NCI-H1048 (cell line): ENCODE measurements at places on chromosomes 4 and X.

DNA sequence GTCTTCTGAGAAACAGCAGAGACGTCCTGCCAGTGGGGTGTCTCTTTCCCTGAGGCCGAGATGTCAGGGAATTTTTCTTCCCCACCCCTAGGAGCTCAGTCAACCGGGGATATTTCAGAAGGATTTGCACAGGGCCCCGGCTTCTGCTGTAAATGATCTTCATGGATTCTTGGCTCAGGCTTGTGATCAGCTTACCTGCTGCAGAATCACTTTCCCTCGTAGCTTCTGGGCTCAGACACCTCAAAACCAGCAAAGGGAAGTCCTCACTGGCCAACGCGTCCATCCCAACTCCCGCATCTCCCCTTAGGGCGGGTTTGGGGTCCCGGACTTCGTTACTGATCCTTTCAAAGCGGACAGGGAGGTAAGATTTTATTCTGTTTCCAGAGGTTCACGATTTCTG is 212.7 kb downstream of the SHOX start:
- no peak for DNase-seq

DNA sequence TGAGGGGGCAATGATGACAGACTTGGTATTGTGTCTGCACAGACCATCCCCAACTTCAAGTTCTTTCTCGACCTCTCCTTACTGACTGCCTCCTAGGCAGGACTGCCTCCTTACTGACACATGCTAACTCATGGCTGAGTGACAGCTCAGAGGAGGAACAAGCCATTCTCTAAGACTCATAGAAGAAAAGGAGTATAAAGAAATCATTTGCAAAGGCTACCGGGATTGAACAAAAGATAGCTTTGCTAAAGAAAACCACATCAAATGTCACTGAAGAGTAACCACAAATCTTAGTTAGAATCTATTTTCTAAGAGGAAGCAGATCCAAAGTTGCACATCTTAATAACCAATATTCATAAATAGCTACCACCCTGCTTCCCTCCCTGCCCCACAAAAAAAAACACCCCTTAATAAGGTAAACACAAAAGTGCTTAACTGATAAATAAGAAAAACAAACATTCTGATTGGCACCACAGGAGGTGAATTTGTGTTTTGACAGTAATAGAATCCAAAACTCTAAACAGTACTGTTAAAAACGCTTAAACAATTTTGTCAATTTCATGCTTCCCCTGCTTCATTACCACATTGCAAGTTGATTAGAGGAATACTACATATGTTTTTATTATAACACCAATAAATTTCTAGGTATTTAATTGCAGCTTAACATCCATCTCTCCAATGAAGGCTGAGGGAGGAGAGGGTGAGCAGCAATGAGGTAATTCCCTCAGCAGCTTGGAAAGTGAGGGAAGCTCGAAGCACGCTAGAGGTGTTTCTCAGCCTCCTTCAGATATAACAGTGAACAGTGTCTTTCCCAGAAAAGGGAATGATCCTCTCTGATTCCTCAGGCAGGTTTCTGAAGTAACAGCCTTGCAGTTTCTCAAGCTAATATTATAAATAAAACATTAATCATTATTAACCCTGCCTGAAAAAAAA is 160.0 kb downstream of the HNRNPD start:
- no peak for DNase-seq

DNA sequence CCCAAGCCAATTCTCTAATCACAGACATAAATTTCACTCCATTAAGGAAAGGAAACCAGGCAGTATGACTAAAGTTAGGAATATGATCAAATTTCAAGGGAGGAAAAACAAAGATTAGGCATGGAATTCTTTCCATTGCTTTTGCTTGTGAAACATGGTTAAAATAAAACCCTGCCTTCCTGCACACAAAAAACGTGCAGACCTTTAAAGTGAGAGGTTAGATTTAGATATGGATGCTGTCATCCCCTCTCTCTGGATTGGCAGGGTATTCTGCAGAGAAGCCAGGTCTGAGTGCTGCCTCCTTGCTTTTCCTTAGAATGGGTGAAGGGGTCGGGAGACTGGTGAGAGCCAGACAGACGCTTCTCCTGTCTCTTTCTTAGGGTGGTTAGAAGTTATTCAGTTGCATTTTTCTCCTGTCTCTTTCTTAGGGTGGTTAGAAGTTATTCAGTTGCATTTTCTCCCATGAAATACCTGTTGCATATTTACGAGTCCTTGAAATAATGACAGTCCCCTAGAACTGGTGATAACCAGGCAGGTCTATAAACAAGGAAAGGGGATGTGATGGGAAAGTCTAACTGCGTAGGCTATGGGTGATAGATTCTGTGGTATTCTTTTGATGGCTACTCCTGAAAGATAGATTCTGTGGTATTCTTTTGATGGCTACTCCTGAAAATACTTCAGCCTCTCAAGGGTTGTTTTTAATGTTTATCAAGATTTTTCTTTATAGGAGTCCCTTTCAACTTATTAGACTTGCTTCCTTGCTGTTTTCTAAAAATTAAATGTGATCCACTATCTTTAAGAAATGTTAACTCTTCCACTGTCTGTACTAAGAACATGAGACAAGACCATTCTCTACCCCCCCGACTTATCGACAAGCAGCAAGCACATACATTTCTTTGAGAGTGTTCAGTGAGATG is 163.6 kb downstream of the SPRY1 start:
- DNase-seq, result no peak

GRCh38 chr4:123826896-123827295 is 430.3 kb downstream of the SPRY1 start:
- no peak for DNase-seq

DNA sequence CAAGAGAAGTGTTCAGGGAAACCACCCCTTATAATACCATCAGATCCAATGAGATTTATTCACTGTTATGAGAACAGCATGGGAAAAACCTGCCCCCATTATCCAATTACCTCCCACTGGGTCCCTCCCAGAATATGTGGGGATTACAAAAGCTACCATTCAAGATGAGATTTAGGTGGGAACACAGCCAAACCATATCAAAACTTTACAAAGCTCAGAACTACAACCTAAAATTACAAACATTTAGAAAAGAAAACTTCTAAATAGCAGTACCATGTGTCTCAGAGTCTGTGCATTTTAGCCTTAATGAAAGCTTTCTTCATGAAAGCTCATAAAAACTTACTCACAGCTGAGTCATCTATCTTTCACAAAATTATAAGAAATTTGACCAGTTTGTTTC is 1442.8 kb upstream of the PCDH7 start:
- no peak for DNase-seq

- DNase-seq, result no peak
Measured at GRCh38 chrX:45352611-45353010, 151.9 kb upstream of the DIPK2B start.

DNA sequence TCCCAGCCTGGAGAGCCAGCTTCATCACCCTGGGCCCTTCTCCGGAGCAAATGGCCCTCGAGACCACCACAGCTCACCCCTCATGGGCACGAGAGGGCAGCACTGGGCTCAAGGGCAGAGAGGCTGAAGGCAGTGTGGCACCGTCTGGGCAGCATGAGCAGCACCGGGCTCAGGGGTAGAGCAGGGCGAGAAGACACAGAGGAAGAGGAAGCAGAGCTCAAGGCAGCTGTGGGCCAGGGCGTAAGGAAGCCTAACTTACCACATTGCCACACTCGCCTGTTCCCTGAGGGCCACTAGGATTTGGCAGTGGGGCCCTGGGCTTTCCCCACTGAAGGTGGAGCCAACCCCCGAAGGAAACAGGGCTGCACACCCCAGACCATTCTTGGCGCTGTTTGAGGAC is 15.5 kb downstream of the ZNF185 start:
- no peak for DNase-seq

GRCh38 chr4:183333983-183334382 is 11.8 kb upstream of the CLDN24 start:
- no peak for DNase-seq

GRCh38 chr4:145308598-145308997 is 128.2 kb upstream of the OTUD4 start:
- DNase-seq, result no peak

- DNase-seq, result no peak
Measured at GRCh38 chr4:47719576-47719975, 118.3 kb downstream of the CORIN start.

DNA sequence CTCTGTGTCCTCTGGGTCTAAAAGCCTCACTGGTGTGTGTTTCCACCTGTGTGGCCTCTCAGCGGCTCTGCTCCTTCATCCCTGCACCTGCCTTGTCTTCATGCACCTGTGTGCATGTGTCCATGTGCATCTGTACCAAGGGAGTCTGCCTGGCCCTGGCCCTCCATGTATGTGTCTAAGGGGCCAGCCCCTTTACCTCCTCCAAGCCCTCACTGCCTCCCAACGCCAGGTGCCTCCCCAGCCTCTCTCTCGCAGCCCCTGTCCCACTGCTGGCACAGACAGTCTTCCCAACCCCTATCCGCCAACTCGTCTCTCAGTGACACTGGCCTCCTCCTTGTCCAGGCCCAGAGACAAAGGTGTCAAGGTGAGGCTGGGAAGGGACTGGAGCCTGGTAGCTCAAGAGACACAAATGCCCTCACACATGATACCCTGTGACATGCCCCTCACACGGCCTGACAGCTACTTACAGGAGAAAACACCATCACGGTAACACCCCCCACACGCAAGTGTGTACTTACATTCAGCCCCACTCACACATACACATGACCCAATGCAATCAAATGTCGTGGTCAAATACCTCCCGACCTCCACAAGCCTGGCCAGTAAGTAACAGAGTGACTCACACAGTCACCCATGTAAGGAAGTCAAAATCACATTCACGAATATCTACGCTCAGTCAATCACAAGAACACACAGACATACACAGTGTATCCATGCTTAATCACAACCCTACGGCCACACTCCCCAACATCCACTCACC is 11.4 kb downstream of the L1CAM start:
- DNase-seq, result no peak

- DNase-seq, result no peak
Measured at GRCh38 chr4:109574443-109574850, 14.4 kb downstream of the MCUB start.

GRCh38 chr4:3467601-3468031 is 4.5 kb downstream of the DOK7 start:
- no peak for DNase-seq

GRCh38 chr4:140291259-140291658 is 82.2 kb upstream of the SCOC start:
- DNase-seq, result no peak

GRCh38 chr4:83075311-83076095 is 39.0 kb downstream of the PLAC8 start:
- DNase-seq, result no peak

GRCh38 chrX:136220540-136220939 is 30.7 kb downstream of the MAP7D3 start:
- DNase-seq, result no peak

DNA sequence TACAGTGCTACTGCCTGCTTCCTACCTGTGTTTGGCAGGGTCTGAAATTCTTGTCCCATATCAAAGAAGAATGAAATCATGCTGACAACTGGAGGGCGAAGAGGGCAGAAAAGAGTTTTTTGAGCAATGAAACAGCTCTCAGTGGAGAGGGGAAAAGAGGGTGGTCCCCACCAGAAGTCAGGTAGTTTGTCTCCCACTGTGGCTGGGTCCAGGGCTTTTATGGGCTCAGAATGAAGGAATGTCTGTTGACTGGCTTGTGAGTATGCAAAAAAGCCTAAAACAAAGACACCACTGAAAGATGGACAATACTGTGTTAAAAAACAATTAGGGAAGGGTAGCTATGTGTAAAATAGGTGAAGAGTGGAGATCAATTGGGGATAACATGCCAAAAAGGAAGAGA is 115.0 kb downstream of the ADAM29 start:
- no peak for DNase-seq

GRCh38 chr4:8315435-8316250 is 46.1 kb downstream of the HTRA3 start:
- no peak for DNase-seq

DNA sequence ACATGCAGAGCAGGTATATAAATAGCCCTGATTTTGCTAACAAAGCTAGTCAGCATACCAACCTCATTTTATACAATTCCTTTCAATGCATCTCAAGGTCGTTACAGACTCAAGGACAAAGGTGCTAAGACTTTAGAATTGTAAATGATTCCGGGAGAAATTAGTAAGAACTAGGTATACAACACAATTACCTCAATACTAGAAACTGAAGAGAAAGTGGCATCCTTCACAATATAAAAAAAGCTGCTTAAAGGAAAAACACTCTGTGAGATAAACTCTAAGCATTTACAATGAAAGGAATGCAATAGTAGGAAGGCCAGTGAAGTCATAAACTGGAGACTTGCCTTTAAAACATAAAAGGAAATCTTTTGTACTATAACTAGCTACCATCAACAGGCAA is 11.9 kb downstream of the TNMD start:
- no peak for DNase-seq

DNA sequence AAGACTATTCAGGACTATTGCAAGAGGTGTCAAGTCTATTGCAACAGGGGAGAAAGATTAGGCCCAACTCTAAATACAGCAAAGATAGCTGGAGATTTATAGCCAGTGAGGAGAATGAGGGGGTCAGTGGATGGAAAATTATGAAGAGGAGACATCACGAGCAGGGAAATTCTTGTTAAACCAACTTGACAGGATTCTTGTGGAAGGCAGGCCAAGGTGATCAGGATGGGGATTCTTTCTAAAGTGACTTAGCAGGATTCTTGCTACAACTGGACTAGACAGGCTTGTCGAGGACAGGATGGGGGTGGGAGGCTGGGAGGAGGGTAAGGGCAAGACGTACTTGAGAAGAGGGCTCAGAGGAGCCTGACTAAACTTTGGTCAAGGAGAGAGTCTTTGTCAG is 89.0 kb downstream of the PHEX start:
- no peak for DNase-seq

- no peak for DNase-seq
Measured at GRCh38 chr4:126591583-126591982, 1041.2 kb upstream of the INTU start.
